ENCODE measurements at places on chromosomes 7 and 10. TPM values are rescaled to one million over a fixed set of nuclear protein-coding genes. Genes with fewer than 3 reads are reported as not detected.

DNA sequence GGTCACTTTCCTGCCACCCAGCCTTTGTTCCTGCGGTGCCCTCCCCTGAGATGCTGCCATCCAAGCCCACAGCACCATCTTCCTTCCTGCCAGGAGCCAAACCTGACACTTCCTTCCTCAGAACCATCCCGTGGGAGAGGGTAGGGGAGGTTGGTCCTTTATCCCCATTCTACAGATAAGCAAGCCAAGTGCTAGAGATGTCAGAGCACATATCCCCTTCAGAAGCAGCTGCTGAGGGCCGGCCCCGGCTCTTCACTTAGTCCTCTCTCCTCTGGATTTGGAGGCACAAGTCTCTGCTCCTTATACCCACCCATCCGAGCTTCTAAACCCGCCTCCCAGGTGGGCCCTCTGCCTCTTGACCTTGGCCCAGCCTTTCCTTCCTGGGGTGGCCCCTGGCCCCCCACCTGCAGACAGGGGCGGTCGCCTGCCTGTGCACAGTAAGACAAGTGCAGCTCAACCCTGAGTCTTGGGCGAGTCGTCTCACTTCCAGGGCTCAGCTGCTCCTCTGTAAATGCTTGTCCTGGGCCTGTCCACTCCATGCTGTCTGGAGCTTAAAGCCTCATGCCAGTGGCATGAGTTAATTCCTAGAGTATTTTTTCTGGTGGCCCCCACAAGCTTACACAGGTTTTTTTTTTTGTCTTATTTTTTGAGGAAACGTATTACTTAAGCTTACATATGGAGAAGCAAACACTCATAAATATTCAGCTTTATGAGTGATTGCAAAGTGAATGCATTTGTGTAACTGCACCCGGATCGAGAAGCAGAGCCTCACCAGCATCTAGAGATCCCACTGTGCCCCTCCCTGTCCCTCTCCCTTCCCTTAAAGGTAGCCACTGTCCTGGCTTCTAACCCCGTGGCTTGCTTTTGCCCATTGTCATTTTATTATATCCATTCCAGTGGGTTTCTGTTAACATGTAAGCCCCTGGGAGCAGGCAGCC, 125.1 kb downstream of the CDH23 start:
- DNase-seq = no peak

DNA sequence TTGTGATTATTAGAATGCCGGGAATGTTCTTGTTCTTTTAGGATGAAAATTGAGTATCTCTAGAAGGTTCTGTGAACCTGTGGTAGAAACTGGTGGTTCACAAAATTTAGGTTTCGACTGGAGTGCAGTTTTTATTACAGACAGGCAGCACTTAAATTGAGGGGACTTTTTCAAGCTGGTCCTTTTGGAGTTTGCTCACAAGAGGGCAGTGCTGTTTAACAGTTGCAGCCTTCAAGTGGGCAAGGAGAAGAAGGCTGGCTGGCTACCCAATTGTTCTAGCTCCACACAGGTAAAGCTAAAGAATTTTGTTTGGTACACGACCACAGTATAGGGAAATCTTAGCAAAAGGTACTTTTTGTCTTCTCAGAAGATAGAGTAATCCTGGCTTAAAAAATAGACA, 233.6 kb downstream of the SNX13 start:
- DNase-seq = no peak

GRCh38 chr10:59847326-59847725, 59.0 kb downstream of the CCDC6 start:
- peak; percentile 50 for DNase-seq

DNA sequence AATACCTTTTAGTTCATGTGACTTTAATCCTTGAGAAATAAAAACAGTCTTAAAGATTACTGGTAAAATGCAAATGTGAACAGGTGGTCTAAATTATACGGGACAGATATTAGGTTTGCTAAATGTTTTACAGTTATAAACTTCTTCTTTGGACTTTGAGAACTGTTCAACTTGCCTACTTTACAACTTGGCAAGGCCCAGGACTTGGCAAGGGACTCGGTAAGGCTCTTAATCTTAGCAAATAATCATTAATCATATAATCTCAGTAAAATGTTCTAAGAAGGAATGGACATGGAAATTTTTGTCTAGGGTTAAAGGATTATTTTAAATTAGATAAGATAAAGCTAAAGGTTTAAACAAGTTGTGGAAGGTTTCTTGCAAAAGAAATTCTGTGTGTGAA, 4.8 kb upstream of the UBE2D4 start:
- DNase-seq = no peak

- no peak for DNase-seq
These were observed 326.3 kb downstream of the CCSER2 start for GRCh38 chr10:84654671-84655070.

DNA sequence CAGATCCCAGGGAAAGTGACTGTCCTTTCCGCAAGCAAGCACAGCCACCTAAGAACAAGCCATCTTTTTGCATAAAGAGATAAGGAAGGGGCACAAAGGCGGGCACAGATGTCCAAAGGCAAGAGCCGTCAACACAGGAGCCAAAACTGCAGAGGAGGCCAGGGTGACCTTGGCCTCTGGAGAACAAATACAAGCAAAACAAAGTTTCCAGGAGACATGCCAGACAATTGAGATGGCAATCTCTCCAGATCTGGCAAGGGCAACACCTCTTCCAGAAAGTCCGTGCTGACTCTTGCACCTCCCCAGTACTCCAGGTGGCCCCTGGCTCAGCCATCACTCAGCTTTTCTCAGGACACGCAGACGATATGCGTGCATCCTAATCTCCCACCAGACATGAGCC, 58.2 kb downstream of the TEX36 start:
- no peak for DNase-seq

- no peak for DNase-seq
These were observed 26.1 kb upstream of the CCNJ start for GRCh38 chr10:96017191-96017687.

- no peak for DNase-seq
These were observed 145.8 kb downstream of the DNAJB6 start for GRCh38 chr7:157482517-157483087.

DNA sequence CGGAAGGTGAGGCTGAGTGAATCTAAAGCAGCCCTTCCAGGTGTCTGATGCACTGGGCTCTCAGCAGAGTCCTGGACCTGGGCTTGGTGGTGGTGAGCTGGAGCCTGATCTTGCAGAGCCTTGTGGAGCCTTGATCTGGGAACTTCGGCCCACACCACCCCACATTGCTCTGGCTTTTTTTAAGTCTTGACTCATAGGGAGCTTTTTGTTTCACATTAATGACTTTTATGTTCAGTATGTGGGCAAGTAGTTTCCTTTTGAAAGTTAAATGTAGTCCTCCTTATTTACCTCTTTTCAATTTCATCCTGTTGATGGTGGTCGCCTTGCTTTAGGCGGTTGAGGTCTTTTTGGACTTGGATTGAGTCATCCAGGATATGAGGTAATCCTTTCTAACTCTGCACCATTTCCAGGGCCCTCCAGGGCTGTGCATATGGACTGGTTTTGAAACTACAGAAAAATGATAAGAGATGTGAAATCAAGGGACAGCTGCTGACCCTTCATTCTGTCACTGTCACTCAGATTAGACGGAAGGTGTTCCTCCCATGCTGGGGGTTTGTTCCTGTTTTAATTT, 2.9 kb upstream of the NRAP start:
- DNase-seq = no peak

GRCh38 chr10:5944389-5945189, 32.8 kb downstream of the IL15RA start:
- no peak for DNase-seq

DNA sequence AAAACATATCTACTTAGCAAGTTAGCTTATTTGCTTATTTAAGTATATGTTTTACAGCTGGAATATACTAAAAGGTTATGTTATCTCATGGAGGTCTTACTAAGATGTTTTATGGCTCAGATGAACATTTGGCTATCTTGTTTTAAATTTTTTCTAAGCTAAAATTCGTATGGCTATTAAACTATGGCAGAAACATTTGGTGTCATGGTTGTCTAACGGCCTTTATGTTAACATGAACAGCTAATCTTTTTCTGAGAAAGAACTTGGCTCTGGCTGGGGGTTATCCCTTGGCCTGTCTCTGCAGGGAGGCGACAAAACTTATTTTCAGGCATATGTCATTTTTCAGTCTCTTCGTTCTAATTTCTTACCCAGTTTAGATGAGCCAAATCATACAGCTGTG, 101.5 kb upstream of the MTPN start:
- no peak for DNase-seq

- DNase-seq = peak; percentile 90
These were observed 145.6 kb upstream of the RNF32 start for GRCh38 chr7:156494960-156495359.

DNA sequence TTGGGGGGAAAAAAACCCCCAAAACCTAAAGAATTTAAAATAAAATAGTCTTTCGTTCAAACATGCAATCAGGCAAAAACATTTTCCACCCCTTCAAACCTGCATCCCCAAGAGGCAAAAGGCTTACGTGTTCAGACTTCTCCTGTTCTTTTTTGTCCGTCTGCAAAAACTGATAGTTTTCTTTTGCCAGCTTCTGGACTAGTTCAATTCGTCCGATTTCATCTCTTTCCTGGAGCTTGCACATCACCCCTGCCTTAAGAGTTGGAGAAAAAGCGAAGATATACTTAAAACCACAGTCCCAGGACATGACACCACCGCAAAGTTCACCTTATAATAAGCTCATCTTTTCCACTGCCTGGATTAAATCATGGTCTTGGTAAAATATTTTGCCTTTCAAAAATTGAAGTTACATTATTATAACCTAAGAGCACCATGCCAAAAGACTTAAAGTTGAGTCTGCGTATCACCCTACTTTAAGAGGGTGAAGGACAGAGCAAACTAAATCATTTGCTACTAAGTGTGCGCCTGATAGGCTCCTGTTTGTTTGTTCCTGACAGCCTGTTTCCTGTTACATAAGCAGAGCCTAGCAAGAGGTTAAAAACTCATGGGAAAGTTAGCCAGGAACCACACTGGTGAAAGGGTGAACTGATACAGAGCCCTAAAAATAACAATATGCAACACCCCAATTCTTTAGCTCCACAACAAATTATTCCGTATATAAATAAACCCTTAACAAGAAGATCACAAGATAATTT, 137.0 kb downstream of the RAPGEF5 start:
- peak; percentile 4 for DNase-seq

DNA sequence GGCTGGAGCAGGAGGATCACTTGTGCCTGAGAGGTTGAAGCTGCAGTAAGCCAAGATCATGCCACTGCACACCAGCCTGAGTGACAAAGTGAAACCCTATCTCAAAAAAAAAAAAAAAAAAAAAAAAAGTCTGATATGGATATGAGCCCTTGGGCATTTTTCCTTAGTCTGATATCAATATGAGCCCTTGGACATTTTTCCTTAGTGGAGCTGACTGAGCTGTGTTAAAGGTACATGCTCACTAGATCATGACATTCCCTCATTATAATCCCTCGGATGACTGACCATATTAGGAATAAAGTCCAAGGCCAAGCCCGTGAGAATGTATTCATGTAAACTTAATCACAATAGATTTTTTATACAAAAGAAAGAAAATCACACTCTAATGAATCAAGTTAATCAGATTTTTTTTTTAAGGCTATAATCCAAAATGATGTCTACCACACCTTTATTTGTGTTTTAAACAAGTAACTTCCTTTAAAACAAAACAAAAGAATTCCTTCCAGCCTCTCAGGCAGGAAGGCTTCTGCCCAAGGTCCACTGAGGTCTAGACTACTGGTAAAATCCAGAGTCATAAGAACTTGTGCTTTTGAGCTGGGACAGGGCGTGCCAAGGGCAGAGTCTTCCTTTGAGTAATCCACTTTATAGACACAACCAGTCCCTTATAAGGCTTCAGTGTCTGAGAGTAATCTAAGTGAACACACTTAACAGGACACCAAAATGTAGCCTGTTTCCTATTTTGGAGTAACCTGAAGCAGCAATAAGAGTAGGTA, 5.5 kb downstream of the PPA1 start:
- DNase-seq = peak; percentile 90

GRCh38 chr10:124249196-124249595, 155.8 kb upstream of the CHST15 start:
- DNase-seq = no peak

DNA sequence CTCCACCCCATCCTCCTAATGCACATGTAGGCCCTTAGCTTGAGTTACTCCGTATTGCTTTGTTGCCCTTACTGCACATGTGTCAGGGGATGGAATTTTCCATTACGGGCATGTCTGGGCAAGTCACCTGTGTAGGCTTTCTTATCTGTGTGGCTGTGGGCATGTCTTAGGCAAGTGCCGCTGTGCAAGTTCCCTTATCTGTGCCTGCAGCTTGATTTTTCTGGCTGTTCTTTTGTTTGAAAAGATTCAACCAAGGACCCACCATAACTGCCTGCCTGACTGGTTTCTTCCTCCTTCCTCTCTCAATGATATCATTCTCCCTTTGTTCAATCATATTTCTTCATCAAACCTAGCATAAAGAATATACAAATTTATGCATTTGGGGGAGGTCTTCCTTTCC, 88.5 kb downstream of the AKR1D1 start:
- no peak for DNase-seq

GRCh38 chr7:87220734-87221215, 1.2 kb upstream of the TMEM243 start:
- DNase-seq = no peak

GRCh38 chr7:146242661-146243060, 126.1 kb downstream of the CNTNAP2 start:
- no peak for DNase-seq

DNA sequence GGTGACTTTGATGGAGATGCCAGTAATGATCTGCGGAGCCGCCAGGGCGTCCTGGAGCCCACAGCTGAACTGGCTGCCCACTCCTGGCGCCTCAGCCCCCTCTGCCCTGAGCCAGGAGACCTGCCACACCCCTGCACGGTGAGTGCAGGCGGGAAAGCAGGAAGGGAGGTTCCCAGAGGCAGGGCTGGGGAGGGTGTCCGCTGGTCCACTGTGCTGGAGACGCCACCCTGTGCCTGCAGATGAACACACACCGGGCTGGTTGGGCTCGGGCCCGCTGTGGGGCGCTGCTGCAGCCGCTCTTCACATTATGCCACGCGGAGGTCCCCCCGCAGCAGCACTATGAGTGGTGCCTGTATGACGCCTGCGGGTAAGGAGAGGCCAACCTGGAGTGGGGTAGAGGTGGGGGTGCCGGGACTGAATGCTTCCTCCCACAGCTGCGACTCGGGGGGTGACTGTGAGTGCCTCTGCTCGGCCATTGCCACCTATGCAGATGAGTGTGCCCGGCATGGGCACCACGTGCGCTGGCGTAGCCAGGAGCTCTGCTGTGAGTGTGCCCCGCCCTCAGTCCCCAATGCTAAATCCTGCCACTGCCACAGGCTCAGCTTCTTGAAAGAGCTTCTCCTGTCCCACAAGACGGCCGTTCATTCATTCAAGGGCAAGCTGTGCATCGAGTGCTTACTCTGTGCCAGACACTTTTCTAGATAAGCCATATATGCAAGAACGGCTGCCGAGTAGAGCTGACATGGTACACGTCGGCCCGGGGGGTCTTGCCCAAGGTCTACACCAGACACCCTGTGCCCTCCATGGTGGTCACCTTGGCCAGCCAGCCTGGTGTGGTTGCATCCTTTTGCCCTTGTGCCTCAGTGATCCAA, 14.3 kb upstream of the ZNF467 start:
- DNase-seq = no peak

- no peak for DNase-seq
These were observed 5.7 kb upstream of the LAT2 start for GRCh38 chr7:74203956-74204618.

UBTD1 gene
- total RNA-seq = 17.3 TPM

NEURL1 gene
- total RNA-seq = 0.50 TPM

PLAU gene
- total RNA-seq = 5.6 TPM

SAMD9L gene
- 3.7 TPM for total RNA-seq

VPS37D gene
- total RNA-seq = 3.5 TPM

LRRC18 gene
- not detected for total RNA-seq

EGFR gene
- 79.3 TPM for total RNA-seq

STRIP2 gene
- 1.7 TPM for total RNA-seq

LIPF gene
- total RNA-seq = not detected

CALHM1 gene
- not detected for total RNA-seq

TUBGCP2 gene
- total RNA-seq = 46.1 TPM

NAT16 gene
- not detected for total RNA-seq

DBF4 gene
- total RNA-seq = 4.5 TPM
